ENCODE measurements at places on chromosomes 6 and 20. TPM values are rescaled to one million over a fixed set of nuclear protein-coding genes. Genes with fewer than 3 reads are reported as not detected.

MTCH1 gene
- total RNA-seq, result 179 TPM

SLC22A16 gene
- total RNA-seq, result not detected

DNA sequence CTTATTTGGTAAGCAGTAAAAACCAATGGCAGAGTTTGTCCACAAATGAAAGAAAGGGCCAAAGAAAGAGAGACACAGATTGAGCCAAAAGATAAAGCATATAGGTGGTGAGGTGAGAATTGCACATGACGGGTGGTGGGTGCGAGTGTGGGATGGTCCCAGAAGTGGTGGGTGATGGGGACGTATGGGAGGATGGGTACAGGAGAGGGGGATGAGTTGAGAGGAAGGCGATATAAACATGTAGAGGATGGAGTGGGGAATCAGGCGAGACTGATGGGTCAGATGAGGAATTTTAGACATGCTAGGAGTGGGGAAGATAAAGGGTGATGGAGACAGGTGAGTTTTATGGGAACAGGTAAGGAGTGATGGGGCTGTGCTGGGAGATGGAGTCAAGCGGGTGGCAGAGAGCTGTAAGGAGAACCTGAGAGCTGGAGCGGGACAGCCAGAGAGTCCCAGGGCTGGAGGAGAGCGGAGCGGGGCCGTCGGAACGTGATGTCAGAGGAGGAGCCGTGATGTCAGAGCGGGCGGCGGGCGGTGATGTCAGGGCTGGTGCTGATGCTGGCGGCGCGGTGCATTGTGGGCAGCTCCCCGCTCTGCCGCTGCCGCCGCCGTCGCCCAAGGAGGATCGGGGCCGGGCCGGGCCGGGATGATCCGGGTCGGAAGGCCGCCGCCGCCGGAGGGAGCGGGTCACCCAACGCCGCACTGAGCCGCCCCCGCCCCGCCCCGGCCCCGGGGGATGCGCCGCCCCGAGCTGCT lies at the start of gene TTBK1:
TSS of gene TTBK1 (plus strand) at position 574 of the 756 bp plus-strand sequence. CDS start 3,180 bp downstream, outside the sequence.
- peak; percentile 87 for DNase-seq

PSORS1C1 gene
- total RNA-seq, result not detected

DNA sequence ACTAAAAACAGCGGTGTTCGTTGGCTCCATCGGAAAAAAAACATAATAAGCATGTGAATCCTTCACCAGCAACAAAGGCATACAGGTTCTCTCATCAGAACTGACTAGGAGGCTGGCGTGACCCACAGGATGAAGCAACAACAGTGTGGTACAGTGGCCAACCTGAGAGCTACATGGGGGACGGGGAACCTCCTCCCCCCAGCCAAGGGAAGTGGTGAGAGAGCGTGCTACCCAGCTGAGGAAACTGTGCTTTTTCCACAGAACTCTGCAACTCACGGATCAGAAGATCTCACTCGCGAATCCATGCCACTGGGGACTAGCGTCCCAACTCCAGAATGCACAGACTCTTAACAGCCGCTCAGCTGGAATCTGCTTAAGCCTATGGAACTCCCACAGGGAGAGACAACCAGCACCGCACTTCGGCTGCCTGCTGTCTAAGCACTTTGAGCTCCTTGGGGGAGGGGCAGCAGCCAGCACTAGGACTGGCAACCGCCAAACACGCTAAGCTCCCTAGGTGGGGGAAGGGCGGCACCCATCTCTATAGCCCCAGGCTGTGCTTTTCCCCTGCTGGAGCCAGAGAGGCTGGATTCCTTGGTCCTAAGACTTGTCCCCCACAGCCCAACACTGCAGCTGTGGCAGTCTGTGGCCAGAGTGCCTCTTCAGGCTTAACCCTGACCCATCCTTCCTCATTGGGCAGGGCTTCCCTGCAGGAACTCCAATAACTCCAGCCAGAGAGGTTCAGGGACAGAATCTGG lies 538.3 kb upstream of the BTBD3 start:
- peak; percentile 83 for DNase-seq

GRCh38 chr6:98574984-98575383 lies 259.4 kb upstream of the POU3F2 start:
- DNase-seq, result no peak

GRCh38 chr6:163543321-163543720 lies 128.8 kb downstream of the QKI start:
- no peak for DNase-seq

DNA sequence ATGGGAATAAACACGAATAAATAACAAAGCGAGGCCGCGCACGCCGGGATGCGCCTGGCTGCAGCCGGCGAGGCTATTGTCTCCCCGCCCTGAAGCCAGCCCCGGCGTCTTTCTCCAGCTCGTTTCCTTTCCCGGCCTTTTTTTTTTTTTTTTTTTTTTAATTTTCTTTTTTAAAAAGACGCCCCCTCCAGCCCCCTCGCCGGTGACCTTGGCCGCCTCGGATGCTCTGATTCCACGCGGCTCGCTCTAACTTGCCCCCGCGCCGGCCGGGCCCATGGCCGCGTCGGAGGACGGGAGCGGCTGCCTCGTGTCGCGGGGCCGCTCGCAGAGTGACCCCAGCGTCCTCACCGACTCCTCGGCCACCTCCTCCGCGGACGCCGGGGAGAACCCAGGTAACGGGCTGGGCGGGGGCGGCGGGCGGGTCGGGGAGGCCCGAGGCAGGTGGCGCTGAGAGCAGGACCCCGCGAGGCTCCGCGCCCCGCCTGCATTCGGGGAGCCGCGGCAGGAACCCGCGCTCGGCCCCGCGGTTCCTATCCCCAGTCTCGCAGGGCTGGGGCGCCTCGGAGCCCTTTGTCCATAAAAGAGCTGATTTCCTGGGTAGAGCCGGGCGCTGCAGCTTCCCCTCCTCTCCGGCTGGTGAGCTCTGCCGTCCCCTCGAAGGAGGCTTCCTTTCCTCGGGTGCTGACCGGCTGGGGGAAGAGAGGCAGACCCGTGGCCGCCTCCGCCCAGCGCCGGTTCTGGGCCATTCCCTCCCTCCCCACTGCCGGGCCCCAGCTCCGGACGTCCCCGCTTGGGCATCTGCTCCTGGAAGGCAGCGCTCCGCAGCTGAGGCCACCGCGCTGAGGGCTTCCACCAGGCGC lies 631 bp downstream of the PHACTR3 start:
- peak; percentile 73 for DNase-seq

DNA sequence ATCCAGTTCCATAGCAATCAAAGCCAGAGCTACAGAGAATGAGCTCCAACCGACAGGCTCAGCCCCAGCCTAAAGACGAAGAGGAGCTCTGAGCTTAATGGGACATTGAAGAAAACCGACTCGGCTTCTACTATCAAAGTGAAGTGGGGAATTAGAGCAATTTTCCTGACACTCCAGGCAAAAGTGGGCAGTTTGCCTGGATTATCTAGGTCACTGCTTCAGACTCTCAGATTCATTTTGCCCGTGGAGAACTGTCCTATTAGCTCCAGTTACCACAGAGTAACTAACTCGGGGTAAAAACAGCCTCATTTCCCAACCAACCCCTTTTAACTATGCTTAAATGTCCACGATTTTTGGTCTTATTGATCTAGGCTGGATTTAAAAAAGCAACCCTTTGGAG lies 592.1 kb upstream of the NRSN1 start:
- no peak for DNase-seq

FNDC1 gene
- total RNA-seq, result 0.88 TPM

CCN6 gene
- total RNA-seq, result not detected

SERPINB1 gene
- 8.2 TPM for total RNA-seq

CPXM1 gene
- 28.1 TPM for total RNA-seq

- DNase-seq, result no peak
These were observed 313.6 kb upstream of the NT5E start for GRCh38 chr6:85136310-85136709.

SEL1L2 gene
- not detected for total RNA-seq

DNA sequence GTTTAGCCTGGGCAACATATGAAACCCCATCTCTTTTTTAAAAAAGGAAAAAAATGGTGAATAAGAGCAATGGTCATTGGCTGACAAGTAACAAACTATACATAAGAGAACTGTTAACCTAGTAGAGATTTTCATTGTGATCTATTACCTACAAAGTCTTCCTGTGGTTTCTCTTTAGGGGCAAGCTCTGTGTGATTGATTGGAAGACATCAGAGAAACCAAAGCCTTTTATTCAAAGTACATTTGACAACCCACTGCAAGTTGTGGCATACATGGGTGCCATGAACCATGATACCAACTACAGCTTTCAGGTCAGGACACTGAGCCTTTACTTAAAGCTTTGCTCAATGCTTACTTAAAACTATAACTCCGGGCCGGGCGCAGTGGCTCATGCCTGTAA lies 19.2 kb downstream of the MGME1 start:
- no peak for DNase-seq

COL20A1 gene
- 2.1 TPM for total RNA-seq

ELOVL2 gene
- 10.6 TPM for total RNA-seq

DNA sequence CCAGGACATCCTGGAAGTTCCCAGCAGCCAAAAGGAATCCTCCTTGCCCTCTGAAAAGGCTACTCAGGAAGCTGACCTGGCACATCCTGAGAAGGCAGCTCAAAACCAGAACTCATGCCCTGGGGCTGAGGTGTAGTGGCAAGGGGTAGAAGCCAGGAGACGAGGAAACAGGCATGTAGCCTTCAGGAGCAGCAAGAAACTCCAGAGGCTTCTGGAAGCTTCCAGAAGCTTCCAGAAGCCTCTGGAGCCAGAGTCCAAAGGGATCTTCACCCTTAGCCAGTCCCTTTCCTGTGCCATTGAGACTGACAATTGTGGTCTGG lies 43.9 kb downstream of the BMP7 start:
- no peak for DNase-seq

DNA sequence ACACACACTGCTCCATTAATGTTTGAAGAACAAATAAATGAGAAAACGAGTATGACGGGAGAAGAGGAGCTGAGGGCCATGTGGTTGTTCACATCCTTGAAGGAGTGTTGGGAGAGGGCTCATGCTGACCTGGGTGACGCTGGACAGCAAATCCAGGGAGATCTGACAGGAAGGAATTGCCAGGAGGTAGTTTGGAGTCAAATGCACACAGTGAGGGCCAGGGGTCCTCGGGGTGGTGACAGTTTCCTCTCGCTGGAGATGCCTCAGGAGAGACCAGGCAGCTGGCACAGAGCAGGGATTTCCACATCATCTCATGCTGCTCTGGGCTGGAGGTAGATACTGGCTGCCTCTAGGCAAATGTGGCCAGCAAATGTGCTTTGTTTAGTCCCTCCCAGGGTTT lies 2.0 kb upstream of the TMEM181 start:
- no peak for DNase-seq

- no peak for DNase-seq
These were observed 4.2 kb upstream of the CALHM6 start for GRCh38 chr6:116456927-116457326.

GRCh38 chr6:15596186-15596896 lies 66.5 kb downstream of the DTNBP1 start:
- no peak for DNase-seq

DNA sequence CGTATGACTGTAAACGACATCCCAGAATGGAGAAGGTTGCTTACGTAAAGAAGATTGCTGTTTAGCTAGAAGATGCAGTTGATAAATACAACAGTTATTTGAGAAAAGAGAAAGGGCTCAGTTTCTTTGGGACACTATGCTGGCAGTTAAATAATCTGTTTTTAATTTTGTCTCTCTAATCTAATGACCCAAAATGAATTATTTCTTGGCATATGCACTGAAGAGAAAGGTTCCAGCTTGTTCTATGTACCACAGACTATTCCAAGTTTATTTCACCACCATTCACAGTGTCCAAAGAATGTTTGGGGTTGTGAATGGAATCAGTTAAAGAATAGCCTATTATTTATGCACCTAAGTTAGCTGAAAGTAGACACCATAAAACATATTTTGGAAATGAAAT lies 449.9 kb downstream of the RNF144B start:
- DNase-seq, result no peak

- no peak for DNase-seq
These were observed 3.3 kb upstream of the STK38 start for GRCh38 chr6:36550473-36551000.

GRCh38 chr6:112281821-112282615 lies 27.7 kb upstream of the LAMA4 start:
- DNase-seq, result peak; percentile 26

SYNCRIP gene
- 93.6 TPM for total RNA-seq

- DNase-seq, result no peak
These were observed 415.0 kb downstream of the PHF3 start for GRCh38 chr6:64050590-64050989.

GRCh38 chr6:50369996-50370395 lies 320.3 kb upstream of the DEFB112 start:
- no peak for DNase-seq

- no peak for DNase-seq
These were observed 21.7 kb downstream of the HECA start for GRCh38 chr6:139156551-139156950.

- DNase-seq, result no peak
These were observed 590.6 kb downstream of the QKI start for GRCh38 chr6:164005004-164005711.

Measured in glutamatergic neuron (in vitro differentiated cells).